ENCODE measurements at places on chromosomes 2 and 18.
A peak's percentile ranks its signal among the peaks of the same experiment; 100 is the strongest.

- DNase-seq: no peak
- H3K36me3 ChIP-seq: no peaks in the 10 kb centered on the region
- H3K27me3 ChIP-seq: no peaks in the 10 kb centered on the region
- H3K27ac ChIP-seq: no peak overlapping the region
Measured at GRCh38 chr2:102049756-102050443, 58.1 kb downstream of the IL1R2 start.

- no peak for DNase-seq
- H3K4me1 ChIP-seq: no peaks in the 10 kb centered on the region
Measured at GRCh38 chr18:47726550-47726949, 203.9 kb downstream of the SMAD2 start.

DNA sequence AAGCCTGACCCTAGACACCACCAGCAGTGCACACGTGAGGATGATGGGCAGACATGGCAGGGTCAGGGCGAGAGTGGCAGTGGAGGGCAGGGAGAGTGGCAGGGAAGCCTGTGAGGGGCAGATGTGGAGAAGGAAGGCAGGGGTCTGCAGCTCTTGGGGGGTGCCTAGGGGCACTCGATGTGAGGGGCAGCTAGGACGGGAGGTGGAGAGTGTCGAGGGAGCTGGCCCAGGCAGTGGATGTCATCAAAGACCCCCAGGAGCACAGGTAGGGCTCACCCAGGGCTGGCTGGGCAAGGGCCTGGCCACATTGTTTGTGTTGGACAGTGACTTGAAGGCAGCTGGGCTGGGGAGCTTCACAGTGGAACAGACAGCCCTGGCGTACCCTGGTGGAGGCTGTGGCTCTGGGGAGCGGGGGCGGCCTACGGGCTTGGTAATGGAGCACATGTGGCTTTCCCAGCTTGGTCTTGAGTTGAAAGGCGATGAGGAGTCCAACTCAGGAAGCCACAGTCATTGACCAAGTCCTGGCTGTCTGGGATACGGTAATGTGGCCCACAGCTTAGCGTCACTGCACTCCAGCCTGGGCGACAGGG lies 87.1 kb downstream of the RTP5 start:
- H3K27me3 ChIP-seq: no peaks in the 10 kb centered on the region
- H3K36me3 ChIP-seq: no peaks in the 10 kb centered on the region
- H3K4me3 ChIP-seq: no peak overlapping the region
- H3K27ac ChIP-seq: no peak overlapping the region
- H3K4me1 ChIP-seq: no peaks in the 10 kb centered on the region
- no peak for DNase-seq

DNA sequence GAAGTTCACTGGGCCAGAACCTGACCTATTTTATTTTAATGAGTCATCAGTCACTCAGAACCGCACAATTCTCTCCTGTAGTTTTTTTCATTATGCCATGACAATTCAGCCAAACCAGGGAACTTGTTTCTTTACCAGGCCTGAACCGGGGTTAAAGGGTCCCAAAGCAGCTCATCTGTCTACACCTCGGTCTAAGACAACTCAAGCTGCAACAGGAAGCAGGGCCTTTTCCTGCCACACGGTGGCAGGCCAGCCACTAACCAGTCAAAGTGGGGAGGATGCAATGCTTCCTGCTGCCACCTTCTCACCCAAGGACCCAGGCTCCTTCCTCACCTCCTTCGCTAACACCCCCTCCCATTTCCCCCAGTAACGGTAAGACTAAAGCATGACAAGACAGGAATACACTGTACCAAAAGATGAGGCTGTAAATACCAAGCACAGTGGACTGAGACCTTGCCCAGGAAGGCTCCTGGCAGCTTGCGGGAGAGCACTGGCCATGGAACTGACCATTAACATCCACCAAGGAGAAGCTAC lies 56.7 kb upstream of the ACKR3 start:
- DNase-seq: no peak
- no peaks in the 10 kb centered on the region for H3K36me3 ChIP-seq
- no peak overlapping the region for H3K27ac ChIP-seq
- H3K4me3 ChIP-seq: no peak overlapping the region

DNA sequence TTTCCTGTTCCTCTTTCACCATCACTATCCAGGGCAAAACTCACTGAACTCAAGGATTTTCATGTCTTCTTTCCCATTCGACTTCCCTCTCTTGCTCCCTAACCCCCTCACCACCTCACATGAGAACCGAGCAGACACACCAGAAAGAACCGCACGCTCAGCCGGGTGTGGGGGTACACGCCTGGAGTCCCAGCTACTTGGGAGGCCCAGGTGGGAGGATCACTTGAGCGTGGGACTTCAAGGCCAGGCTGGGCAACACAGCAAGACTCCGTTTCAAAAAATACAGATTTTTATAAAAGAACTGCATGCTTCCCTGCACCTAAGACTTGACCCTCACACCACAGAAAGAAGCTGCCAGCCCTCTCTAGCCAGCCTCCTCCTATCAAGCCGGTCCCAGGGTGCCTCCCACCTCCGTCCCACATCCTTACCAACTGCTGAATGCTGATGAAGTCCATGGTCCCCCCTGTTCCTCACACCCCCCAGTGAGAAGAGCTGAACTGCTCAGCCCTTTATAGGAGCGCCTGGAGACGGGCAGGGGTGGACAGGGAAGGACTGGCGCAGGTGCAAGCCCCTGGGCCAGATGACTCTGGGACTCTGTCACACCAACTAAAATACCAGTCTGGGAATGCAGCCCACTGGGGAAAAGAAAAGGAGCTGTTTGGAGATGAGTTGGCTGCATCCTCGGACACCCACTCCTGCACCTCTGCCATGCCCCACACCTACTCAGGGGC lies at the start of gene ANKRD23:
ANKRD23 (minus strand) TSS at position 484 of the 731 bp plus-strand sequence; CDS start at position 455, 29 bp downstream.
- H3K27me3 ChIP-seq: no peaks in the 10 kb centered on the region
- no peaks in the 10 kb centered on the region for H3K4me1 ChIP-seq
- no peak for DNase-seq
- H3K4me3 ChIP-seq: no peak within 1 kb of the TSS

- peaks cover 62% of the 10 kb centered on the region for H3K4me1 ChIP-seq
- H3K27ac ChIP-seq: peak overlapping the region; percentile 94
- no peaks in the 10 kb centered on the region for H3K27me3 ChIP-seq
Measured at GRCh38 chr2:101745711-101746694, 48.5 kb downstream of the MAP4K4 start.

DNA sequence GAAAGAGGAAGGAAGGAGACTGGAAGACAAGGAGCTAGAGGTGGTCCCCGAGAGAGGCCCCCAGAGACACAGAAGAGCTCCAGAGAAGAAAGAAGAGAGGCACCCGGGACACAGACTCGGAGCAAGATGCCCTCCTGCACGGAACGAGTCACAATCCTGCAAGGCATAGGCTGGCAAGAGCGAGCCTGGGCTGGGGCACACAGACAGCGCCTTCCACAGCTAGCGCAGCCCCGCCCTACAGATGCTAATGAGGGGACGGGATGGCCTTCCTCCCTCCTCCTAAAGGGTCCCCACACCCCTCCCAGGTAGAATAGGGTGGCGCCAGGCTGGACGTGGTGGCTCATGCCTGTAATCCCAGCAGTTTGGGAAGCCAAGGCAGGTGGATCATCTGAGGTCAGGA lies 19.8 kb upstream of the GPR17 start:
- DNase-seq: no peak
- no peaks in the 10 kb centered on the region for H3K27me3 ChIP-seq
- H3K36me3 ChIP-seq: no peaks in the 10 kb centered on the region
- H3K4me1 ChIP-seq: peaks cover 6% of the 10 kb centered on the region

DNA sequence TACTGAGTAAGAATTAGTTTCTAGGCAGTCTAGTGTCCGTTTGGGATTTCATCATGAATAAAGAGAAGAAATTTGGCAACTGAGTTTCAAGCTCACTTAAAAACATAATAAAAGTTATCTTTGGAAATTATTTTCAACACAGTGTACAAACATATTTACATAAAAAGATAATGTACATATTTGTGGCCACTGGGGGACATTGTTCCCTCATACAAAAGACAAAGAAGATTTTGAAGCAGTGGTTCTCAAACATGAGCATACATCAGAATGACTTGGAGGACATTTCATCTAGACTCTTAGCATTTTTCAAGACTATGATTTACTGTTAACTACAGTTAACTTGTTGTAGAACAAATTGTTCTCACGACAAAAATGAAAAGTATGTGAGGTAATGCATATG lies 15.7 kb upstream of the TTC21B start:
- H3K4me3 ChIP-seq: no peak overlapping the region
- no peaks in the 10 kb centered on the region for H3K36me3 ChIP-seq
- H3K27ac ChIP-seq: no peak overlapping the region

GRCh38 chr2:204331988-204332387 lies 213.3 kb upstream of the PARD3B start:
- DNase-seq: no peak
- no peaks in the 10 kb centered on the region for H3K27me3 ChIP-seq
- no peaks in the 10 kb centered on the region for H3K36me3 ChIP-seq
- H3K4me3 ChIP-seq: no peak overlapping the region

GRCh38 chr2:43114210-43114609 lies 112.2 kb downstream of the ZFP36L2 start:
- no peak overlapping the region for H3K4me3 ChIP-seq
- peak overlapping the region; percentile 67 for H3K27ac ChIP-seq
- H3K36me3 ChIP-seq: no peaks in the 10 kb centered on the region
- DNase-seq: no peak
- no peaks in the 10 kb centered on the region for H3K27me3 ChIP-seq

DNA sequence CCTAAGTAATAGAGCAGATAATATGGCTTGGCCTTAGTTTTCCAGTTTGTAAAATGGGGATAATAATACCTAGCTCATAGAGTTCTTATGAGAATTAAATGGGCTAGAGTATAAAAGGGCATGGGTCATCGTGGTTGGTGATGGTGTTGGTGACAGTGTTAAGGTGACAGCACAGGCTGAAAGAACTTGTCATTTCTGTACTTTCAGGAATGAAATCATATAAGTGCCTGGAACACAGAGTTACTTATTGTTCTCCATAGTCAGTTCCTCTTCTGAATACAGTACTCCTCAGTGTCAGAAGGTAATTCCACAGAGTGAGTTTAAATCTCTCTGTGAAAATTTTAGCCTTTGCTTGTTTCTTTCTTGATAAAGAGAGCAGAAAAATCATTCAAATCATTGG lies 42.4 kb downstream of the KIF5C start:
- no peak overlapping the region for H3K4me3 ChIP-seq
- H3K4me1 ChIP-seq: no peaks in the 10 kb centered on the region
- no peaks in the 10 kb centered on the region for H3K27me3 ChIP-seq
- H3K27ac ChIP-seq: no peak overlapping the region

DNA sequence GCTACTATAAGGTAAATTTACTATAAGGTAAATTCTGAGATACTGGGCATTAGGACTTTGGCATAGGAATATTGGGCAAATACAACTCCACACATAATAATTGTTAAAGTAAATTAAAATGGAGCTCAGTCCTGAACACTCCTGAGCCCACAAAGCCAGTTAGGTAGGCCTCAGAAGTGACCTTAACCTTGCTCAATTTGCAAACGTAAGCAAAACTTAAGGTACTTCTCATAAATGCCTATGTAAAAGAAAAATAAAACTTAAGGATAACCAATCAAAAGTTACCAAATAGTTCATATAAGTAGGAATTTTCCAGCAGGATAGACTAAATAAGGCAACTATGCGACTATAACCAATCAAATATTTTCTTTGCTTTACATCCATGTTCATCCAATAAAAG lies 197.7 kb downstream of the MC4R start:
- no peak overlapping the region for H3K4me3 ChIP-seq
- no peaks in the 10 kb centered on the region for H3K27me3 ChIP-seq
- no peak for DNase-seq
- H3K36me3 ChIP-seq: no peaks in the 10 kb centered on the region
- no peak overlapping the region for H3K27ac ChIP-seq
- H3K4me1 ChIP-seq: no peaks in the 10 kb centered on the region

DNA sequence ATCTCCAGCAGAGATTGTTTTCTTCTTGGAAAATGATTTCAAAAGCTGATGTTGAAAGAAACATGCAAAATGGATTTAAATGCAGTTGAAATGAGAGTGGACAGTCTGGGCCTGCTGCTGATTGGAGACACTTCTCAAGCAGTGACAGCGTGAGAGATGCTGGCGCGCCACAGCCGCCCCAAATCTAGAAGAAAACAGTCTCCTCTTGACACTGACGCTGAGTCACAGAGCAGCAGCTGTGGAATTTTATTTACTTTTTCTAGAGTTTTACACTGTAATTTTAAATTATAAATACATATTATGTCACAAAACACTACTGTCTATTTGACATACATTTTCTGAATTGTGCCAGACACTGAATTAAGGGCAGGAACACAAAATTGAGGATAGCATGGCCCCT lies 121.8 kb upstream of the TMEM200C start:
- H3K4me3 ChIP-seq: no peak overlapping the region
- DNase-seq: no peak
- H3K4me1 ChIP-seq: no peaks in the 10 kb centered on the region
- no peaks in the 10 kb centered on the region for H3K36me3 ChIP-seq

DNA sequence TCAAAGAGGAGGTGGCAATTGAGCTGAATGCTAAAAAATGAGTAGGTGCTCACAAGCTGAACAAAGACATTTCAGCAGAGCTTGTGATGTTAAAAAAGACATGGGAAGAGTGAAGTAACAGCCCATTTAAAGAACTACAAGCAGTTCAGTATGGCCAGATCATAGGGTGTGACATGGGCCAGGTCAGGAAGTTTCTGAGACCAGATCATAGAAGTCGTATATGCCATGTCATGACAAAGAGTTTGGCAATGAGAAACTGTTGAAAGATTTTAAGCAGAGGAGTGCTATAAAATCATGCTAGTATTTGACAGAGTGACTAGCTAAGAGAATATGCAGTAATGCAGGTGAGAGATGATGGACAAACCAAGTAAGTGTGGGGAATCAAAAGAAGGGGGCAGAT lies 7.3 kb upstream of the PELI1 start:
- no peak overlapping the region for H3K4me3 ChIP-seq
- H3K27me3 ChIP-seq: no peaks in the 10 kb centered on the region
- no peak for DNase-seq
- no peaks in the 10 kb centered on the region for H3K36me3 ChIP-seq

- no peaks in the 10 kb centered on the region for H3K27me3 ChIP-seq
- DNase-seq: no peak
- no peak overlapping the region for H3K27ac ChIP-seq
Measured at GRCh38 chr2:188986839-188987238, 12.7 kb downstream of the COL3A1 start.

- H3K36me3 ChIP-seq: no peaks in the 10 kb centered on the region
- H3K27ac ChIP-seq: no peak overlapping the region
- H3K4me3 ChIP-seq: no peak overlapping the region
- no peak for DNase-seq
- H3K27me3 ChIP-seq: no peaks in the 10 kb centered on the region
Measured at GRCh38 chr2:186101616-186102015, 363.0 kb downstream of the FSIP2 start.
